ENCODE measurements at places on chromosomes 7 and 10. TPM values are rescaled to one million over a fixed set of nuclear protein-coding genes. Genes with fewer than 3 reads are reported as not detected.

DNA sequence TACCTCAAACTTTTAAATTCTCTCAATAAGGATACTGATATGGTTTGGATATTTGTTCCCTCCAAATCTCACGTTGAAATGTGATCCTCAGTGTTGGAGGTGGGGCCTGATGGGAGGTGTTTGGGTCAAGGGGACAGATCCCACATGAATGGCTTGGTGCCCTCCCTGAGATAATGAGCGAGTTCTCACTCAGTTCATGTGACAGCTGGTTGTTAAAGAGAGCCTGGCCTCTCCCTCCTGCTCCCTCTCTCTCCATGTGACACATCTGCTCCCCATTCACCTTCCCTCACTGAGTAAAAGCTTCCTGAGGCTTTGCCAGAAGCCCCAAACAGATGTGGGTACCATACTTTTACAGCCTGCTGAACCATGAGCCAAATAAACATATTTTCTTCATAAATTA lies 19.2 kb downstream of the ABCB4 start:
- no peak for DNase-seq

DNA sequence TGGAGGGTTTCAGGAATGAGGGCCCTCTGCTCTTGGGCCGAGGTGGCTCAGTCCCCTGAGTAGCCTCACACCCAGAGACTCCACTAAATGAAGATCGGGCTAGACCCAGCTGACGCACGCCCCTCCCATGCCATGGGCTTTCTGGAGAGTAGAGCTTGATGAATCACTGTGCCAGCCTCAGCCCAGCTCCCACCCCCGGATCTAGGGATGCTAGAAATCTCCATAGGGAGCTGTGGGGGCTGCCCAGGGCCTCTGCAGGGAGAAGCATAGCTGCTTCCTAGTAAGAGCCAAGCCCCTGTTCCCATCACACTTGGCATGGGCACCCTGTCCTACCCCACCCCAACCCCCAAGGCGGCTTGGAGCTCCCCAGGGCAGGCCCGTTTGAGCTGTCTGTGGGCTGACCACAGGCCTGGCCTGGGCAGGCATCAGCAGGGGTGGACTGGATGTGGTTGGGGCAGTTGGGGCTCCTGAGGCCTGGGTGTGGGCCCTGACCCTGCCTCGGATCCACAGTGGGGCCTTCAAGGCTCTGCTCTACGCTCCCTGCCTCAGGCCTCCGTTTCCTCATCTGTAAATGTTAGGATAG lies 121.2 kb downstream of the ZMIZ1 start:
- DNase-seq: no peak

Gene VSTM4
- 3.4 TPM for total RNA-seq

Gene PRKCQ
- total RNA-seq: 55.2 TPM
